Activated T-helper 17 cell treated with anti-CD3 and anti-CD28 coated beads, Interleukin-2, amount 50 U/mL, for 72 hours (primary cell): ENCODE measurements at places on chromosomes 5 and 9.

GRCh38 chr9:94076557-94076956 lies 7.7 kb upstream of the PTPDC1 start:
- no peak for ATAC-seq
- peaks cover 7% of the 10 kb centered on the region for H3K4me1 ChIP-seq
- peaks cover 6% of the 10 kb centered on the region for H3K36me3 ChIP-seq
- no peak overlapping the region for H3K4me3 ChIP-seq

- no peak overlapping the region for H3K27ac ChIP-seq
- H3K27me3 ChIP-seq: no peaks in the 10 kb centered on the region
- H3K4me1 ChIP-seq: no peaks in the 10 kb centered on the region
These were observed 52.8 kb downstream of the CTNND2 start for GRCh38 chr5:11851416-11851815.

- no peak overlapping the region for H3K4me3 ChIP-seq
- H3K4me1 ChIP-seq: no peaks in the 10 kb centered on the region
- H3K27ac ChIP-seq: no peak overlapping the region
- H3K36me3 ChIP-seq: no peaks in the 10 kb centered on the region
These were observed 3.6 kb upstream of the AGPAT2 start for GRCh38 chr9:136690806-136691261.

- ATAC-seq: peak; percentile 14
- peaks cover 5% of the 10 kb centered on the region for H3K27me3 ChIP-seq
- no peaks in the 10 kb centered on the region for H3K36me3 ChIP-seq
- H3K27ac ChIP-seq: no peak overlapping the region
These were observed 81.9 kb upstream of the ARRDC3 start for GRCh38 chr5:91464886-91465646.
